H54 (cell line): ENCODE measurements at places on chromosomes 6 and 20.

DNA sequence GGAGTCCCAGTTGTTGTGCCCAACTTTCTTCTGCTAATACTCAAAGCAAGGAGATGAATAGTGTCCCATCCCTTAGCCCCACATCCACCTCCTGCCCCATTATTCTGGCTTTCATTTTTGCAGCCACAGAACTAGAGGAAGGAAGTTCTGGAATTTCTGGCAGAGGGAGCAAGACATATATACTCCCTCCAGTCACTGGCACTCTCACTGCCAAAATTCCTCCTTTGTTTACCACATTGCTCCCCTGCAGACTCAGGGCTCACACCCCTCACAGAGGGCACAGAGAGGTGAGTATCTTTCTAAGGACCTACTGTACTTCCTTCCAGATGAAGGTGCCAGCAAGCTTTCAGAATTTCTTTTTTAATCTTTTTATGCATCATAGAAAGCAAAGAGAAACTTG, 168.0 kb upstream of the ID4 start:
- DNase-seq: no peak

DNA sequence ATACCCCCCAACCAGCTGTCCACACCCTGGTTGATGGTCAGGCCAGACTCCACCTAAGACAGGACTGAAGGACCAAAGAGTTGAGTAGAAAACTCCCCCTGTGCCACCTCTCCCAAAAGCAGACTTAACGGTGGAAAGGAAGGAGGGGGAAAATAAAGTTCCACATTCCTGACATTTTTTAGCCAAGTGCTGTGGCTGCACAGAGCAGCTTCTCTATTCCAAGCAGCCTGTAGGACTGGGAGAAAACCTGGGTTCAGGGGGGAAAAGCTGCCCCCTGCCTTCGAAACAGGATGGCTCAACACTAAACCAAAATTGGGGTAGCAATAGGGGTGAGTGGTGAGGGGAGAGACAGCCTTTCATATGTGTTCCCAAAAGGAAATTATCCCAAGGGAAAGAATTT, 3.6 kb downstream of the TRAM2 start:
- no peak for DNase-seq

- no peak for DNase-seq
These were observed 35.3 kb downstream of the METTL24 start for GRCh38 chr6:110322874-110323242.

- no peak for DNase-seq
These were observed 124.7 kb downstream of the CD24 start for GRCh38 chr6:106849676-106850332.

DNA sequence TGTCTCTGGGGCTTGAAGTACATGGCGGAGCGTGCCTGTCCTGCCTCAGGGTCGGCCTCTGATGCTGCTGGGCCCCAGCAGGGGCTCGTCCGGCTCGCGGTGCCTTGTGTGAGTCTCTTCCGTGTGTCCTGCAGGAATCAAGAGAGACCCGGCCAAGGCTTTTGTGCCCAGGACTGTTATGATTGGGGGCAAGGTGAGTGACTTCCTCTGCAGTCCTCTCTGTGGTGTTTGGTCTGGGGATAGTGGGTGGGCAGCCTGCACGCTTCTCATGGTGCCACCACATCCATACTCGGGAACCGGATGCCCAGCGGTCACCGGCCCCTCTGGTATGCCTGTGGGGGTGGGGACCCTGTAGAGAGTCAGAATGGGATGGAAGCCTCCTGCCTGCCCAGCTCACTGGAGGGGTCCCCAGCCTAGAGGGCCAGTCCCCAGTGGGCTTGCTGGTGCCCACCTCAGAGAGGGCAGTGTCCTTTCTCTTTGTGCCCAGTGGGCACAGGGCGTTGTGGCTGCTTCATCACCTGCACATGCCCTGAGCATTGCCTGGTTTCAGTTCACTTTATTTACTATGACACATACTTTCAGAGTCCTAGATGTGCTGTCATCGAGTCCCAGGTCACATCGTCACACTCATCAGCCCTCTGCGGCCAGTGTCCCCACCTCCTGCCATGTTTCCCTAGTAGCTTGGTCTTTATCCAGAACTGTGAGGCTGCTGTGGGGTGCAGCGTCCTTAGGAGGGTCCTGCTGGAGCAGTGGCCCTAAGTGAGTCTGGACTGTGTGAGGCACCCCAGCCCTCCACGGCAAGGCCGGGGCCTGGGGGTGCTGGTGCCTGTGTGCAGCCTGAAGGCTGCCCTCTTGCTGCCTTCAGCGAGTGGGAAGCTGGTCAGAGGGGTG, 40.7 kb downstream of the PYGB start:
- DNase-seq: no peak

- no peak for DNase-seq
These were observed 698.3 kb downstream of the EPM2A start for GRCh38 chr6:145036848-145037567.

- DNase-seq: no peak
These were observed 294.9 kb upstream of the MARCKS start for GRCh38 chr6:113562248-113562647.

- DNase-seq: no peak
These were observed 10.8 kb downstream of the DDO start for GRCh38 chr6:110404607-110405006.

DNA sequence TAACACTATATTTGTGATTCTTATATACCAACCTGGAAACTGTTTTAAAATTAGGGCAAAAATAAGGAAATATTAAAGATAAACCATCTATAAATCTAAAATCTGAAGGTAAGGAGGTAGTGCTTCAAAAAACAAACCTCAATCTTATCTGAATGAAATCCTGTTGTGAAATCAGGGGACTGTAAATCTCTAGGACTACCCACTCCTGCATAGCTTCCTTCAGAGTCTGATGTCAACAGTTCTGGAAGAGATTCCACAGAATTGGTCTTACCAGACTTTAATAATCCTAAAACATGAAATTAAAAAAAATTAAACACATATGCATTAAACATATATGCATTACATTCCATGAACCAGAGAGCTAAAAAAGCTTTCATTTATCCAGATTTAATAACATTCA, 51.4 kb downstream of the IBTK start:
- no peak for DNase-seq

- no peak for DNase-seq
These were observed 105.7 kb downstream of the ARHGAP18 start for GRCh38 chr6:129604321-129604720.

- no peak for DNase-seq
These were observed 234.4 kb downstream of the SIM1 start for GRCh38 chr6:100230115-100230952.

GRCh38 chr6:163925839-163926238, 511.3 kb downstream of the QKI start:
- DNase-seq: no peak

GRCh38 chr6:160263196-160263939, 4.7 kb upstream of the SLC22A2 start:
- DNase-seq: no peak

DNA sequence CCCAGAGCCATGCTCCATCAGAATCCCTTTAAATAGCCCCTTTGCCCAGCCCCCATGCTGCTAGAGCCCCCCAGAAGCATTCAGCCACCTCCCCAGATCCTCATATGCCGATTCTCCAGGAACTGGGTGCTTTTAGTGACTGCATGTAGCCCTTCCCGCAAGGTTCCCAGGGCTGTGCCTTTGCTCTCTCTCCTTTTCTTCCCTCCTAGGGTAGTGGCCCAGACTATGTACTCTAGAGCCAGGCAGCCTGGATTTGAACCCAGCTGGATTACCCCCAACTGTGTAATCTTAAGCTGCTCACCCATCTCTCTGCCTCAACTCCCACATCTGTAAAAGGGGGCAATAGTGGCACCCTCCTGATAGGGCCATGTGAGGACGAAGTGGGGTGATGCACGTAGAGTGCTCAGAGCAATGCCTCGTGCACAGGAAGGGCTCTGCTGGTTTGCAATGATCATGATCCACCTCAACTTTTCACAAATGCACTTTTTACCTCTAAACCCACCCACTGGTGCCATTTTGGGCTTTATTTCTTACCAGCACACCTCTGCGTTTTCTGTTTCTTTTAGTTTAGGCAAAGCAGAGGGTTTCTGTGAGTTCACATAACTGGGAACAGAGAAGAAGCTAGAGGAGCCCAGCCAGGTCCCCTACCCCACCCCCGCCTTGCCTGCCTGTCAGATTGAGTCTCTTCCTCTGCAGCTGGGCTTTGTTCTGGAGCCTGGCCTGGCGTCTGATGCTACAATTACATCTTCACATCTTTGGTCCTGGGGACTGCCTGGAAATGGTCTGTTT, 396.5 kb downstream of the RNGTT start:
- no peak for DNase-seq

DNA sequence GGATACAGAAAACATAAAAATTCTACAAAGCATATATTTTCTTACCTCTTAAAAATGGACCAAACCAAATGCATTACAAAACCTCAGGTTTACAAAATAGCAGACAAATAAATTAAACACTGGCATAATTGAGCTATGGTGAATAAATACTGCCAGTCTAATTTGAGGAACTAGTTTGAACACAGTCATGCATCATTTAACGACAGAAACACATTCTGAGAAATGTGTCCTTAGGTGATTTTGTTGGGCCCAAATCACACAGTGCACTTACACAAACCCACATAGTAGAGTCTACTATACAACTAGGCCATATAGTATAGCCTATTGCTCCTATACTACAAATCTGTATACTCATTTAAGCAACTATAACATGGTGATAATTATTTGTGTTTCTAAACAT, 215.6 kb downstream of the FOXC1 start:
- no peak for DNase-seq

- DNase-seq: no peak
These were observed 1.3 kb upstream of the SIRPA start for GRCh38 chr20:1893721-1894470.

DNA sequence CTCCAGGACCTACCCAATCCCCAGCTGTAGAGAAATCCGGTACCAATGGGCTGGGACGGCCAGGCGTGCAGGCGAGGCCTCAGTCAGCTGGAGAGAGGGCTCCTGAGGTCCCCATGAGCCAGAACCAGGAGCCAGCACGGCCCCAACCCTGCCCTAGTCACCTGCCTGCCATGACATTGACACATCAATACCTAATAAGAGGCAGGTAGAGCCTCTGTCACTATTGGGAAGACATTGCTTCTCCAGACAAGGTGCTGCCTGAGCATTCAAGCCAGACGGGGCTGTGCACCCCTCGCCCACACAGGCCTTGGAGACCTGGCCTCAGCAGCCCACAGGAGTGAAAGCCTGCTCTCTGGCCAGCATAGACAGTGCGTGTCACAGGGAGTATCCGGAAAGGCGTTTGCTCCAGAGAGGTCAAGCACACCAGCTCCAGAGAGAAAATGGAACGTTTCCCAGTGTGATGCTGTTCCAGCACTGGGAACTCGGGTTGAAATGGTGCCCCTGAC, 3.5 kb downstream of the DLL1 start:
- no peak for DNase-seq

- DNase-seq: no peak
These were observed 48.2 kb downstream of the PLG start for GRCh38 chr6:160750276-160750689.

DNA sequence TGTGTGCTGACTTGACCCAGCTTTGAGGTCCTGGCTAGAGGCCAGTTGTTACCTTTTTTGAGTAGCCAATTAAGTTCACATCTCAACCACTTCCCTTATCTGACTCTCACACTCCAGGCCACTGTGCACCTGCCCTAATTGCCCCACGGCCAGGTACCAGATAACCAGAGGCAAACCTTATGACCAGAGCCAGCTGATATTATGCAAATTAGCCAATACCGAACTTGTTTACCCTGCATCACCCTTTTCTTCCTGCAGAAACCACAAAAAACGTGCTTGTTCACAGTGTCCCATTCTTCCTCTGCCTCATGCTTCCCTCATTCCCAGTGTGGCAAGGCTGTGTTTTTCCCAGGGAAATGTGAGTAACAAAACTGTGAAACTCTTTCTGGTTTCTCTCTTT, 89.3 kb downstream of the HTR1B start:
- DNase-seq: no peak

DNA sequence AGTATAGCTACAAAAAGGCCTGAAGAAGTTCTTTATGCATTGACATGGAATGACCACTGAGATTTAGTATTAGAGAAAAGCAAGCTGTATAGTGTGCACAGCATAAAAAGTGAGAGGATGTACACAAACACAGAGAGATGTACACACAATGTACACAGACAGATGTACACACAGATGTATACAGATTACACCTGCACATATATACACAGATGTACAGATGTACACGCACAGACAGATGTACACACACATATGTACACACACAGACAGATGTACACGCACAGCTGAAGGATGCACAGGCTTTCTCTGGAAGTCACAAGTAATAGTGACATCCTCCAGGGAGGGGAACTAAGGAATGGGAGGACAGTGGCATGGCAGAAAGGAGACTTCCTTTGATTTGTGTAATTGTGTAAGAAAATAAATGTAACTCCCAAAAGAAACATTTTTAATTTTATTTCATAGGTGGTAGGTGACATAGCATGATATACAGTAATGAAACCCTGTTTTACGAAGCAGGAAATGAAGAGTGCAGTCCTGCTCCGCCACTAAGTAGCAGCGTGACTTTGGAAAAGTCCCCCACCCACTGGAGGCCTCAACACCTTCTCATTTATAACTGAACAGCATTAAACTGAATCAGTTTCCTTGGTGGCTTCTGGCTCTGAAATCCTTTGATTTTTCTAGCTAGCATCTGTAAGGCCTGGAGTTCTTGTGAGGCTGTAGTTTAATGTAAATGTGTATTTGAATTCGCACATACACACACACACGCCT, 14.1 kb downstream of the NFATC2 start:
- DNase-seq: no peak

DNA sequence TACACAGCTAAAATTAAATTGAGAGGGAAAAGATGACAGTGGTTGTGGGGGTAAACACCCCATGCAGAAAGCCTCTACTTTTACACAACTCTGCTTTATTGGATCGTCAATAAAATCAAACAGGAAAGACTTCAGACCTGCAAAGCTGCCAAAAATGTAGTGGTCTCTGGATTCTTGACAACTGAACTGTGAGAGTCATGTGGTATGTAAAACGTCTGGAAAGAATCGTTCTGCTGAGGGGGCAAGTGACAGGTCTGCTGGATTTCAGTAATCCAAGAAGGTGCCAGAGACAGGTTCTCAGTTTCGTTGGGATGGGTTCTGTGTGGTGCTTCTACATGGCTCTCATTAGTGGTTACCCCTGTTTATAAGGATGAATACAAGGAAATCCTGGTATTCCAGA, 63.3 kb downstream of the TSPYL4 start:
- no peak for DNase-seq

GRCh38 chr6:127131275-127131674, 12.8 kb downstream of the RSPO3 start:
- no peak for DNase-seq

GRCh38 chr20:60486315-60486714, 528.1 kb downstream of the CDH26 start:
- no peak for DNase-seq
